ENCODE measurements at places on chromosomes 12 and 14.

DNA sequence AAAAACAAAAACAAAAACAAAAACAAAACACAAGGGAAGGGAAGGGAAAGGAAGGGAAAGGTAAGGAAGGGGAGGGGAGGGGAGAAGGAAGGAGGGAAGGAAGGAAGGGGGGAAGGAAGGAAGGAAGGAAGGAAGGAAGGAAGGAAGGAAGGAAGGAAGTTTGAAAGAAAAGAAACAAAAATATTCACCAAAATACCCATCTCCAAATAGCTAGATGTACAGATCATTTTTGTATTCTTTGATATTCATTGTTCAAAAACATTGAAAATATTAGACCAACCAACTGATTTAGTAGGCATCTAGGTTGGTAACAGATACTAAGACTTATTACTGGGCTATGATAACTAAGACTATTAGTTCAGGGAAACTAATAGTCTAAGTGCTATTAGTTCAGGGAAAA is 39.1 kb upstream of the USP15 start:
- DNase-seq = no peak

GRCh38 chr14:101628975-101629374 is 67.7 kb downstream of the DIO3 start:
- no peak for DNase-seq

- no peak for DNase-seq
Observed at GRCh38 chr14:93267149-93267711, 60.2 kb downstream of the UBR7 start.

GRCh38 chr12:120358412-120359100 is 10.4 kb downstream of the MSI1 start:
- no peak for DNase-seq

DNA sequence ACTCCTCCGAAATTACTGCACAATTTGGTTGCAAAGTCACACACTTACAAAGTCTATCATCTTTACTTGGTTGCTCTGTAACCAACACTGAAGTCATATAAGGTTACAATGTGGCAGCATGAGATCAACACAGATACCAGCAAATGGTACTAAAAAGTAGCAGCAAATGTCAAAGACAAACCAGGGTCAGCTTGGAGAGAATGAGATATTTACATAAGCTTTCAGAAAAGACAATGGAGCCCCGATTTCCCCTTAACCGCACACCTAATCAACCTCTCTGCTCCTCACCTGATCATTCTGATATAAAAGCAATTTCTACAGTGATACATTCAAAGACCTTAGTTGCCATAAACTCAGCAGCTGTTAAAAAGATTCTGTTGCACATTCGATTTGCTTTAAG is 76.4 kb upstream of the FOXN3 start:
- DNase-seq = no peak

GRCh38 chr12:93954166-93955112 is 193.9 kb upstream of the PLXNC1 start:
- no peak for DNase-seq

- no peak for DNase-seq
Observed at GRCh38 chr12:107681836-107682820, 3.5 kb upstream of the PWP1 start.

Measured in GM19239 (cell line).